Activated CD4-positive, alpha-beta T cell treated with anti-CD3 and anti-CD28 coated beads, Interleukin-2, amount 50 U/mL, for 24 hours (primary cell): ENCODE measurements at places on chromosomes 13 and 19.

DNA sequence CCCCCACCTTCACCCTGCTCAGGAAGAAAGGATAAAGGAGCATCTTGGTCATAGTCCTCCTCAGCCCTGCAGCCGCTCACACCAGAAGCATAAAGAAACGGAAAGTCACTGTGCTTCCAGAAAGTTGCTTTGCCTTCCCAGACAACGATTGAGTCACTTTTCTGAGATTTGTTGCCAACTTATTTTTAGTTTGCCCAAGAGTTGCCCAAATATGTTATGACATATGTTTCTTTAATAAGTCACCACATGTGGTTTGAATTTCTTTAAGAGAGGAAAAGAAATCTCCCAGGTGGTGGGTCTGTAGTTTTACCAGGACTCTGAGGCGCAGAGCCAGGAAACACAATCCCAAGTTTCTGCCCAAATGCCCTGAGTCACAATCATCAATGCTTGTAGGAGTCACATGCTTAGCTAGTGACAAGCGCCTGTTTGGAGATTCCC lies 63.4 kb upstream of the LRCH1 start:
- DNase-seq: no peak

GRCh38 chr19:43720936-43721335 lies 5.1 kb downstream of the IRGC start:
- no peak for DNase-seq

- no peak for DNase-seq
These were observed 1416.6 kb upstream of the MIR17HG start for GRCh38 chr13:89930861-89931260.

GRCh38 chr13:79833991-79834390 lies 353.0 kb downstream of the NDFIP2 start:
- DNase-seq: no peak

- DNase-seq: no peak
These were observed 5.2 kb downstream of the GRTP1 start for GRCh38 chr13:113358653-113359190.

DNA sequence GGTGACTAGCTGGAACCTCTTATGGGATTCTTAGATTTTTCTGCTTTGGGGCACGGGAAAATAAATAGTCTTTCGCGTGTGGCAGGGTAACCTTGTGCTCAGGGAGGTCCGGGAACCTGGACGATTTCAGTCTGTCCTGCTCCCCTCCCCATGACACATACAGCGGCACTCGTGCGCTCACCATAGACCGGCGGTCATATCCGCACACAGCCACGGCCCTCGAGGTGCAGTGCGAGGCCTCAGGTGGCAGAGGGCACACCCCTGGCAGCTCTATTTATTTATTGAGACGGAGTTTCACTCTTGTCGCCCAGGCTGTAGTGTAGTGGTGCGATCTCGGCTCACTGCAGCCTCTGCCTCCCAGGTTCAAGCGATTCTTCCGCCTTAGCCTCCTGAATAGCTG lies 3.0 kb downstream of the ONECUT3 start:
- DNase-seq: no peak

DNA sequence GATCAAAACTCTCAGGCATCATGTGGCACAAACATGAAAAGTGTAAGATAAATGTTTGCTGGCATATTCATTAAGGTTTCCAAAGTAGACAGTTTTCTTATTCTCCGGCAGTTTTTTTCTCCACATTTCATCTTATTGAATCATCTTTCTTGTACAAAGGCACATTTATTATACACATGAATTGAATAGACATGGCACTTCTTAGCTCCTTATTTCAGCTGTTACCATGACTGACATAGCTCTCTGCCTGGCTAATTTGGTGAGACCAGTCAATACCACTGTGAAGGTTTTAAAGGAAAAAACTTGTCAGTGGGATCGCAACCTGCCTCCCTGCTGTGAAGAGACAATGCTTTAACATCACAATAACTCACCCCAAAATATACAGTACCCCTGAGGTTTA lies 285.0 kb upstream of the PCDH20 start:
- no peak for DNase-seq

DNA sequence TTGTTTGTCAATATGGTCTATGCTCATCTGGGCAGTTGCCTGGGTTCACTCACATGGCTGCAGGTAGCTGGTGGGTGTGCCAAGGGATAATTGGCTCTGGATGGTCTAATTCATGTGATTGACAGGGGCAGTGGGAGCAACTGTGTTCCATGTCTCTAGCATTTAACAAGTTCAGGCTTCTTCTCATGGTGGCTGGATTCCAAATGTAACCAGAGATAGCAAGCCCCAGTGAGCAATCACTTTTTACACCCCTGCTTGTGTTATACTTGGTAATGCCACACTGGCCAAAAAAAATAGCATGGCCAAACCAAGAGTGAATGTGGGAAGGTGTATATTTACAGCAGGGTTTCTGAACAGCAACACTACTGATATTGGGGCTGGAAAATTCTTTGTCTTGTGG lies 89.6 kb upstream of the TNFSF11 start:
- no peak for DNase-seq

DNA sequence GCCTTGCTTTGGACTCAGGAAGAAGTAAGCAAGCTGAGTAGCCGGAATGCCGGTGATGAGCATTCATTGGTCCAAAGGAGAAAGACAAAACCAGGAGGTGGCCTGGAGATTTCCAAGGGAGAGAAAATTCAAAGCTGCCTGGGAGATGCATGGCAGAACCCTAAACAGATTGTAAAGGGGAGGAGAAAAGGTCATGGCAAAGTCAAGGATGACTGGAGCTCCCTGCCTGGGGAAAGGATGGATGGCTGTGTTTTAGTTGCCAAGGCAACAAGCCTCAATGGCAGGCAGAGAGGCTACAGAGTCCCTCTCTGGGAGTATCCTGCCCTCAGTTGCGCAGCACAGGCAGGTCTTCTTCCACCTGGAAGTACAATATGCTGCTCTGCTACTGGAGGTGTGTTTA lies 134.0 kb downstream of the ENOX1 start:
- DNase-seq: no peak

DNA sequence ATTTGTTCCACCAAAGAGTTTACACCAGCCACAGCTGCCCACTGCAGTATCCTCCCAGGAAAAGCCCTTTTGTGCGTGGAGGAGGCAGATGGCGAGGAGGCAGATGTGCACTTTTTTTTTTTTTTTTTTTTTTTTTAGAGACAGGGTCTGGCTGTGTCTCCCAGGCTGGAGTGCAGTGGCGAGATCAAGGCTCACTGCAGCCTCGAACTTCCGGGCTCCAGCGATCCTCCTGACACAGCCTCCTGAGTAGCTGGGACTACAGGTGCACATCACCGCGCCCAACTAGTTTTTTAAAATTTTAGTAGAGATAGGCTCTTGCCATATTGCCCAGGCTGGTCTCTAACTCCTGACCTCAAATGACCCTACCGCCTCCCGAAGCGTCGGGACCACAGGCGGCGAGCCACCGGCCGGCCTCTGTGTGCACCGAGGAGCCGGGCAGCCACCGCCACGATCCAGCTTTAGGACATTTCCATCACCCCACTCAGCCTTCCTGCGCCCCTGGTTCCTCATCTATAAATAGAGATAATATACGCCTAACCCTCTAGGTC lies 563 bp upstream of the PDCD5 start:
- no peak for DNase-seq

DNA sequence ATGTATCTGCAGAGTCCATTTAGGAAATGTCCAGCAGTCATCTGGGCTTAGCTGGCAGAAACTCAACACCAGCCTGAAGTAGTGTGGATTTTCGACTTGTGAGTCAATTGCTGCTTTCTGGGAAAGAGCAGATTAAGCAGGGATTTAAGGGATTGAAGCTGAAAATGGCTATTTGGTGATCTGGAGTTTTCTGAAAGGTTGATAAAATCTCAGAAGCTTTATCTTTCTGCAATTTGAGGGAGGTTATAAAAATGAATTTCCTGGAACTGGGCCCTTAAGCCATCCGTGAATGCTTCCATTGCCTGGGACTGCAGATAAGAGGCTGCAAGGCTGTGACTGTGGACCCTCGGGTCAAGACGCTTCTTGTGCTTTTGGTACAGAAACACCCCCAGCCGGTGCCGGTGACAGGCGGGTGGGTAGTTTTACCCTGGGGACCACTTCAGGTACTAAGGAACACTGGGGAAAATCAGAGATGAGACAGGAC lies 61.5 kb downstream of the COL4A1 start:
- no peak for DNase-seq

- no peak for DNase-seq
These were observed 19.7 kb upstream of the LDLR start for GRCh38 chr19:11069561-11069960.
